ENCODE measurements at places on chromosomes 12 and 14.

- no peak for DNase-seq
These were observed 1238.5 kb downstream of the SLC16A7 start for GRCh38 chr12:60834372-60834771.

- no peak for DNase-seq
These were observed 3.1 kb downstream of the C14orf180 start for GRCh38 chr14:104582662-104583061.

DNA sequence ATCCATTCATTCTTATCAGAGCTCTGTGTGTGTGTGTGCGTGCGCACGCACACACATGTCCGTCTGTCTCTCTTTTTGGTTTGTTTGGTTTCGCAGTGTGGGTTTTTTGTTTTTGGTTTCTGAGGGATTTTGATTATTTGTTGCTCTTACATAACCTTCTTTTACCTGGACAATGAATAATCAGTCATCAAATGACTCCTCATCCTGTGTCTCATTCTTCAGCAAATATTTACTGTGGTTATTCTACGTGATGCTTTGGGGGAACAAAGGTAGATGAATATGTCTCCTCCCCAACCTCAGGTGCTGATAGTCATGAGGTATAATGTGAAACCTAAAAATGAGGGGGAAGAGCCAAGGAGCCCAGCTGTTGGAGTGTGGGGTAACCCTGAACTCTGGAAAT lies 92.4 kb downstream of the SAMD4A start:
- no peak for DNase-seq

- peak; percentile 55 for DNase-seq
These were observed 68.6 kb downstream of the ACTN1 start for GRCh38 chr14:68910540-68910939.

DNA sequence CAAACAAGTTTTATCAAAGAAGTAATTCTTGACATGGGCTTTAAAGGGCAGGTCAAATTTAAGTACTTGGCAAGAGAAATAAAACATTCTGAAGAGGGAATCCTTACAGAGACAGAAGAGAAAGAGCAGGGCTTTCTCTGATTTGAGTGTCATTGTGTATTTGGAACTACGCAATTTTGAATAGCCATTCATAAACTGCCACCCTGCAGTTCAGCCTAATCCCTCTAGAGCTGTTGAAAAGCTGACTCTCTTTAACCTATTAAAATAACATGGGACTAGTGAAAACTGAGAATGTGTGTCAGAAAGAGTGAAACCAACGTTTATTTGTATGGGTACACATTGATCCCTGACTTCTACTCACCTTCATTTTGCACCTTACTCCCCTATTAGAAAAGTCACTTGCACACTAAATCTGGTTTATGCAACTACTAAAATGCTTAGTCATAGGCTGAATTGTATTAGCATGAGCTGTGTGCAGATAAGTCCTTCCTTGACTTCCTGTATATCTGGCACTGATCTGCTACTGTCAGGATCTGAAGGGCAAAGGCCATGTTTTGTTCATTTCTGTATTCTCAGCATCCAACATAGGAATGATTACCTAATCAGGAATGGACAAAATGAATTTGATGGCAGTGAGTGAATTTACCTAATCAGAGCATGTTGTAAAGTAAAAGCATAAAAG lies 458.9 kb downstream of the NOVA1 start:
- DNase-seq = no peak

GRCh38 chr12:64912516-64913255 lies 88.2 kb downstream of the TBC1D30 start:
- DNase-seq = no peak

DNA sequence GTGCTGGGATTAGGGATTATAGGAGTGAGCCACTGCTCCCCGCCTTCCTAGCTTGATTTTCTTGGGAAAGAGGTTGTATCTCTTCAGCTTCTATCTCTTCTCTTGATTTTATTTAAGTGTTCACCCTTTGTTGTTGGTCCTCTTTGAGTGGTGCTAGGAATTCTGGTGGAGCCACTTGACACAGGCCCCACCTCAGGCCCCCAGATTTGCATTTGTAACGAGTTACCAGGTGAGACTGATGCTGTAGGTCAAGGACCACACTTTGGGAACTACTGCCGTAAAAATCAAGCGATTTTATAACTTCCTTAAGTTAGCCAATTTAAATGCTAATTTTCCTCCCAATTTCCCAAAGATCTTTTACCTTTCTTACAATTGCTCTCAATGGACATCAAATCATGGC lies 26.3 kb downstream of the SRGAP1 start:
- no peak for DNase-seq

- no peak for DNase-seq
These were observed 119.6 kb downstream of the GCH1 start for GRCh38 chr14:54782751-54783659.

- no peak for DNase-seq
These were observed 209.5 kb upstream of the STXBP6 start for GRCh38 chr14:25259470-25259869.

GRCh38 chr12:44021471-44021971 lies 185.6 kb downstream of the TMEM117 start:
- no peak for DNase-seq

DNA sequence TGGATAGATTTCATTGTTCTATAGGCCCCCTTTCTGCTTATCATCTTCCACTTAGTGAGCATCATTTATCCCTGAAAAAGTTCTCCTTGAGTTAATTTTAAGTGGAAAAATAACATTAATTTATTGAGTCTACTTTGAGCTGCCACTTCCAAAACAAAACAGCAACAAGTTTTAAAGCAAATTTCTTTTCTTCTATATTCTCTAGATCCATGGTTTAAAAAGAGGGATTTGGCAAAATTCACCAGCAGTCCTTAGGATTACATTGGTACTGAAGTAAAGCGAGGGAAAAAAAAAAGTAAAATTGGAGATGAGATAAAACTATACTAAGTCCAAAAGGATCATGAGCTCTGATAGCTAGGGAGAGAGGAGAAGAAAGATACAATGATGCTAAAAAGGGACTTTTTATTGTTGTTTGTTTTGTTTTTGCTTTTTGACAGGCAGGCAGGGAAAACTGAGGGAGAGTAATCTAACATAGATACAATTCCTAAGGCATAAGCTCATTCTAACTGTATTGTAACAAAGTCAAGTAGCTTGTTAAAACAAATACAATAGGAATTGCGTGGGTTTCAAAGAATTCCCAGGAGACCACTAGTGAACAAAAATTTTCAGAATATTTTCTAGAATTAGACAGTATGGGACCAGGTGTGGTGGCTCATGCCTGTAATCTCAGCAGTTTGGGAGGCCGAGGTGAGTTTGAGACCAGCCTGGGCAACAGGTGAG lies 19.2 kb upstream of the PLEKHA5 start:
- DNase-seq = no peak

DNA sequence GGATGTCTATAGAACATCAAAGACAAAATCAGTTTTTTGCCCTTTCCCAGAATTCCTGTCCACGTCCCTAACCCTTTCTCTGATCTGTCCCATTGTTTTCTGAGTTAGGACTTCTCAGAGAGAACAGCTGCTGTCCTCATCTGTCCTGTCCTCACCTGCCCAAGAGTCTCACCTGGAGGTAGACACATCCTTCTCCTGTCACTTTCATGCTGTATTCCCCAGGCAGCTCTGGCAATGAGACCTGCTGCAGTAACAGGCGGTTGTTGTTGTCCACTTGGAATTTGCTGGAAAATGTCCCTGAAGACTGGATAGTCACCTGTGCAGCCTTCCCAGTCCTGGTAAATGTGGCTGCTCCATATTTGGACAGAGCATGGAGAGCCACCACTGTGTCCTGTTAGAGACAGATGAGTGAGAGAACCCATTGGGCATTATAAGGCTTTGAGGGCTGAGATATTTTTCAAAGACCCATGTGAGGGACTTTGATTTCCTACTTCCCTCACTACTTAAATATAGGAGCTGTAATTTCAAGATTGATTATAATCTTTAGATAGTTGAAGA lies 43.2 kb downstream of the A2M start:
- no peak for DNase-seq

GRCh38 chr12:66884091-66884490 lies 205.2 kb upstream of the GRIP1 start:
- no peak for DNase-seq

GRCh38 chr12:9651265-9651729 lies 18.2 kb upstream of the CLEC2D start:
- peak; percentile 74 for DNase-seq

DNA sequence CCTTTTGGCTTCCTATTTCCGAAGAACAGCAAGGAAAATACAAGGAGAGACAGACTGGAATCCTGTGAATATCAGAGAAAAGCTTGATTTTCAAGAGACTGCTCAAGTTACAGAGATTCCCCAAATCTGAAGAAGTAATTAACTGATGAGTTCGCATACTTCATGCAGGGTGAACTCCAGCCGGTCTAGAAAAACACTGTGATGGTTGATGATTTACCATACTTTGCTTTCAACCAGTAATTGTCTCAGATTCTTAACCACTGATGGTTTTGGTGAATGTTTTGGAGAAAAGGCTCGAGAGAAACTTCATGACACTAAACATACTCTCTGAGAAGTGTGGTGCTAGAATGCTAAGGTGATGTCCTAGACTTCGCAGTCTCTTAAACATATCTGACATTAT lies 4.4 kb upstream of the PLXNC1 start:
- DNase-seq = no peak

GRCh38 chr14:36439766-36440165 lies 80.3 kb downstream of the NKX2-1 start:
- no peak for DNase-seq

DNA sequence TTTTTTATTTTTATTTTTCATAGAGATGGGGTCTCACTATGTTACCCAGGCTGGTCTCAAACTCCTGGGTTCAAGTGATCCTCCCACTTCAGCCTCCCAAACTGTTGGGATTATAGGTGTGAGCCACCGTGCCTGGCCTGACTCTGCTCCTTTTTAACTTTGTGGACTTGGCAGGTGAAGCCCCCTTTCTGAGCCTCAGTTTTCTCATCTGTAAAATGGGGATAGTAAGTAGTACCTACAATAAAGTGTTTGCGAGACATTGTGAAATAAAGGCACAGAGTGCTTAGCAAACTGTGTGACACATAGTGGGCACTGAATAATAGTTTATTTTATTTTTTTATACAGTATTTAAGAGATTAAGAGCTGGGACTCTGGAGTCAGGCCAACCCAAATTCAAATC lies 21.1 kb upstream of the MED13L start:
- no peak for DNase-seq

DNA sequence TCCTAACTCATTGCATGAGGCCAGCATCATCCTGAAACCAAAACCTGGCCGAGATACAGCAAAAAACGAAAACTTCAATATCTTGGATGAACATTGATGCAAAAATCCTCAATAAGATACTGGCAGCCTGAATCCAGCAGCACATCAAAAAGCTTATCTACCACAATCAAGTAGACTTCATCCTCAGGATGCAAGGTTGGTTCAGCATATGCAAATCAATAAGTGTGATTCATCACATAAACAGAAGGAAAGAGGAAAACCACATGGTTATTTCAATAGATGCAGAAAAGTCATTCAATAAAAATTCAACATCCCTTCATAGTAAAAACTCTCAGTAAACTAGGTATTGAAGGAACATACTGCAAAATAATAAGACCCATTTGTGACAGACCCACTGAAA lies 56.5 kb upstream of the PPFIA2 start:
- no peak for DNase-seq

- DNase-seq = no peak
These were observed 74.6 kb upstream of the TMTC1 start for GRCh38 chr12:29858270-29858786.

- no peak for DNase-seq
These were observed 11.6 kb downstream of the SMIM41 start for GRCh38 chr12:52091061-52091460.

- DNase-seq = no peak
These were observed 45.4 kb upstream of the CCND2 start for GRCh38 chr12:4228122-4228580.

DNA sequence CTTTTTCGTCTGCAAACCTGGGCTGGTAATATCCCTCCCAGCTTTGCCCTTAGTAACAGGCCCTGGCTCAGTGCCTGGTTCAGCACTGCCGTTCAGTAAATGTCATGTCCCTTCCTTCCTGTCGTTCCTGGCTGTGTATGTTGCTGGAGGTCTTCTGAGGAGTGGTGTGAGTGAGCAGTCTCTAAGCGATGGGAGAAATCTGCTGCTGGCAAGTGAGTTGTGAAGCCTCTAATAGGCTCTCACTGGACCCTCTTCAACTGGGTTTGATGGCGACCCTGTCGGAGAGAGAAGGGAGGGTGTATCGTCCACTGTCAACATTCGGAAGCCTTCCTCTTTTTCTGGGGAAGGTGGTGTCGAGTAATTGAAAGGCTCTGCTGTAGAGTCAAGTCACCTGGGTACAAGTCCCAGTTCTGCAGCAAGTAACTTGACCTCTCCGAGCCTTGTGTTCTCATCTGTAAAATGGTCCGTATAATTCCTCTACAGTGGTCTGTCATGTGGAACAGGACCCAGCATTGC lies 62.8 kb downstream of the HRK start:
- DNase-seq = peak; percentile 19

- no peak for DNase-seq
These were observed 27.5 kb upstream of the DENND5B start for GRCh38 chr12:31618228-31619025.

- peak; percentile 60 for DNase-seq
These were observed 28.0 kb downstream of the NELL2 start for GRCh38 chr12:44847888-44848702.

GRCh38 chr14:37013078-37013477 lies 159.3 kb downstream of the SLC25A21 start:
- DNase-seq = no peak

DNA sequence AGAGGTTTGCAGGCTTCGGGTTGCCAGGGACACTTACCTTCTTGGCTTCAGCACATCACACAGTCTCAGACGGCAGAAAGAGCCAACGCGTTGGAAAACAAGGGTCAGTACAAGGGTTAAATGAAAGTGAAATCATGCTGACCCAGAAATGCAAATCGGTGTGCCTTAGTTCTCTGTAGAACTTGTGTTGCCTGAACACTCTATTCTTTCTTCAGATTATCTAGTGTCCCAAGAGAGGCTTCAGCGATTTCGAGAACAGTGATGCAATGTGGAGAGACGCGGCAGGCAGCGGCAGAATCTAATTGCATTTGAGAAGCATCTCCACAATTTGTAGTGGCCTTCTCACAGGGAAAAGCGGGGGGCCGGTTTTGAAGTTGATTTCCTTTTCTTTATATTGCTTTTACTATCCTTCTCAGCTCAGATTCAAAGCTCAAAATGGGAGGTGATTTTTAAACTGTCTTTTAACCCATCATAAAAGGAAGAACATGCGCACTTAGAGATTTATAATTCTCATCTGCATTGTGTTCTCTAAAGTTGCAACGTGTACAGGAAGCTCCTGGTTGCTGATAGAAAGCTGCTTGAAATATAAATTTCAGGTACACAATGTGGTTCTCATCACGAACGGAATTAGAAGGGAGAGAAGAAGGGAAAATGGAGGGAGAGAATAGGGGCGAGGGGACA lies 67.8 kb upstream of the EGLN3 start:
- DNase-seq = no peak

- no peak for DNase-seq
These were observed 199.8 kb upstream of the PDZRN4 start for GRCh38 chr12:40988355-40988754.

- DNase-seq = no peak
These were observed 60.4 kb downstream of the SLC15A4 start for GRCh38 chr12:128763395-128763794.

Data from stimulated activated naive CD8-positive, alpha-beta T cell treated with anti-CD3 and anti-CD28 coated beads, Interleukin-15, Interleukin-2, amounts not matched to agents 100 U/mL and 50 U/mL, for 24 hours (primary cell).